Fibroblast of villous mesenchyme (primary cell): ENCODE measurements at places on chromosomes 16 and 17. TPM values are rescaled to one million over a fixed set of nuclear protein-coding genes. Genes with fewer than 3 reads are reported as not detected.

Gene AFMID
- total RNA-seq, result 19.0 and 21.6 TPM in 2 replicates

Gene SLC13A2
- total RNA-seq, result not detected in 2 replicates

Gene MPO
- total RNA-seq, result not detected in 2 replicates

Gene SHBG
- 0.64 and 0.86 TPM in 2 replicates for total RNA-seq

Gene PLLP
- under 0.01 TPM in 1 of 2 replicates, not detected in the other for total RNA-seq

Gene GSG1L
- total RNA-seq, result not detected in 2 replicates

Gene DHRS7C
- not detected in 2 replicates for total RNA-seq

Gene LRRC75A
- total RNA-seq, result 0.32 and 2.6 TPM in 2 replicates

Gene PNMT
- total RNA-seq, result not detected in 2 replicates

Gene OR4D1
- total RNA-seq, result under 0.01 TPM in 1 of 2 replicates, not detected in the other

Gene ZSCAN10
- total RNA-seq, result under 0.01 TPM in 1 of 2 replicates, not detected in the other

Gene PTRH2
- 16.4 TPM in 2 replicates for total RNA-seq

Gene PIMREG
- total RNA-seq, result 18.1 and 18.4 TPM in 2 replicates

Gene PGAP6
- total RNA-seq, result 51.5 and 52.2 TPM in 2 replicates

Gene RASD1
- total RNA-seq, result 0.64 and 0.86 TPM in 2 replicates

Gene GSPT1
- total RNA-seq, result 104 and 170 TPM in 2 replicates
